ENCODE measurements at places on chromosomes 5 and 9.

GRCh38 chr5:177132136-177133095 lies 1.2 kb upstream of the NSD1 start:
- DNase-seq: no peak

DNA sequence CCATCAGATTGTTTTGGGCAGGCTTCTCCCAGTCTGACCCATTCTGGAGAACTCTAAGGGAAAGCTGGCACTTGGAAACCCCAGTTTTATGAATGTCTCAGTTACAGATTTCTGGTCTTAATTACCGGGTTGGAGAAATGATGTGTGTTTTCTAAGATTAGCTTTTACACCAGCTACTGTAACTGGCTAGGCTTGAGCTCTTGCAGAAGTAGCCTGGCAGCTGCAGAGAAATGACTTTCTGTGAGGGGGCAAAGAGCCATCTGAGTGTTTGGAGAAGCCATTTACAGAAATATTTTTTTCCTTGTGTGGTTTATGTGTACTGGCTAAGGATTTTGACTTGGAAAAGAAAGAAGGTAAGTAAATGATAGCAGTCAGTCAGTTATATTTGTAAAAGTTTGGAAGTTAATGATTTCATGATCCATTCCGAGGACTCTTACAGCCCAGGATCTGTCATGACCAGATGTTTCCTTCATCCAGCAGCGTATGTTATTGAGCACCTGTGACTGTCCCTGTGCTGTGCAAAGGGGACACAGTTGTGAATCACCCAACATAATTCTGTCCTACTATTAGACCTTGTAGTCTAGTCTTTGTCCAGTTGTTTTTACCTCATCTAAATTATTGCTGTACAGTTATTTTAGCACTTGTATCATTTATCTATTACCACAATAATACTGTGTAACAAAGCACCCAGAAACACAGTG lies 53.7 kb upstream of the GDNF start:
- DNase-seq: no peak

GRCh38 chr5:146758938-146759337 lies 119.6 kb downstream of the PPP2R2B start:
- DNase-seq: no peak

GRCh38 chr5:154508114-154508513 lies 30.1 kb upstream of the HAND1 start:
- DNase-seq: no peak

DNA sequence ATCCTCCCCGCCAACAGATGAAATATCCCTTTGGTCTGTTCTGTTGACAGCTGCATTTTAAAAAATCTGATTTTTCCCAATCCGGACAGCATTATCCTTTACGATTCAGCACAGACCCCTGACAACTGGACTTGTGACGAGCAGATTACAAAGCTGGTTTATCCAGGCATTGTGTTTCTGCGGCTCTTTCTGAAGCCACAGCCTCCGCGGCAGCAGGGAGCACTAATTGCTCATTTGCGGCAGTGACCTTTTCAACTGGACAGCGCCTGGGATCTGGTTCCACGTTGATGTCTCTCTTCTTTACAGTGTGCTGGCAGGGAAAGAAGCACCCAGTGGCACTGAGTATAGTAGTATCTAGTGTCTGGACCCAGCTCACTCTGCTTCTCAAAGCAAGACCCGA lies 351.2 kb downstream of the ZNF608 start:
- DNase-seq: no peak

Measured in stimulated activated CD4-positive, alpha-beta T cell treated with anti-CD3 and anti-CD28 coated beads, Interleukin-1b, Interleukin-23, amount 100 ng/mL, for 1 hour (primary cell).